ENCODE measurements at places on chromosomes 3 and 15.

DNA sequence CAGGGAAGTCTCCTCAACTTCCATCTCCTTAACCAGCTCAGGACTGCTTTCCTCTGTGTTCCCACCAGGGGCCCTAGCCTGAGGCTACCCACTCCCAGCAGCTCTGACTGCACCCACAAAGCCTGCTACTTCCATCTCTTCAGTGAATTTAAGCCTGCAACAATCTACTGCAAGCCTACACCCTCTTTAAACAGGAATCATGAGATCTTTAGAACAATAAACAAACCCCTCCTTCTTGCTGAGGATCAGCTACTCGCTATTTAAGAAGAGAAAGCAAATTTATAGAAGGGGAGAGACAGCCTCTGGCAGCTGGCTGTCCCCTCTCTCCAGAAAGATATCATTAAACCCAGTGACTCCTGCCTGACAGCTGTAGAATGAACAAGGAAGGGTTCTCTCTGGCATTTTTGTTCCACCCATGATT lies 51.9 kb downstream of the ARHGAP31 start:
- no peak for DNase-seq

- no peak for DNase-seq
Measured at GRCh38 chr3:136658946-136659682, 93.1 kb downstream of the STAG1 start.

DNA sequence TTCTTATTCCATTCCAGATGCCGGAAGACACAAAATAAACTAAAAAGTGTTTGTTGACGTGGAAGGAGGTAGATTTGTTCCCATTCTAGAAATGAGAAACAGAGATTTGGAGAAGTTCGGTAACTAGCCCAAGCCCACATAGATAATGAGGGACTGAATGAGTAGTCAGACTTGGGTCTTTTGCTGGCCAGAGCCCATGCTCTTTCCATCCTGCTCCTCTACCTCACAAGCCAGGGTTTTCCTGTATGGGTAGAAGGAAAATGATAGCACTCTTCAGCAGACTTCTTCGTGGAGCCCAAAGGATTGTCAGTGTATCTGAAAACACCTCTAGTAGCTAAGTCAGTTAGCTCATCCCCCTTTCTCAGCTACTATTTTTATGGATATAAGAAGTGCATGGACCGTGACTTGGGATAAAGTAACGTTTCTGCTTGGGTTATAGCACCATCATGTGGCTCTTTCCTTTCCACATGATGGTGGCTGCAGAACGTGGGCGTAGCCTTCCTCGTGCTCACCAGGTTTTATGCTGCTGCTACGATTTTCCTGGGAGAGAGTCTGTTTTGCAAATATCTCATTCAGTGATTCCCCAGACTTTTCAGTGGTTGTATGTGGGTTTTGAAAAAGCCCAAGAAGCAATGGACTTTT lies 84.6 kb downstream of the DGKG start:
- DNase-seq: peak; percentile 69

- no peak for DNase-seq
Measured at GRCh38 chr3:53161820-53162671, 1.0 kb downstream of the PRKCD start.

DNA sequence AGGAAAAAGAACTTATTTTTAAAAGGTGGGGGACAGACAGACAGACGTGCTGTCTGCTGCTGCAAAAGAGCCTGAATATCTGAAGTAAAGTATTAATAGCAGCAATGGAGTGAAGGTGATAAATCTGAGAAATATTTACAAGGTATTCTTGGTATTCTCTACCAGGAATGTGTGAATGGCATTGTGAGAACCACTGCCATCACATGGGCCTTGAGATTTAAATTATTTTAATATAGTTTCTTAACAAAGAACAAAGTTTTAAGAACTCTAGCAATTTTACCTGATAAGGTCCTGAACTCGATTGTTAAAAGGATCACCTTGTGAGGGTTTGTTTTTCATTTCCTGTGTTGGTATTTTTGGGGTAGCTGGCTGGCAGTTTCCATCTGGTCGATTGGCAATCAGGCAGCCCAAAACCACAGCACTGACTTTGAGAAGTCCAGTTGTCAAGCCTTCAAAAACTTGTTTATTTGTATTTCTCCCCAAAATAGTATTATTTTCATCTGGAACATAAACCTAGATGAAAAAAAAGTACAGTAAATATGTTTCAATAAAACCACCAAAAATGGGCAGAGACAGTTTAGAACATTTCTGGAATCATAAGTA lies 97.3 kb downstream of the ISL2 start:
- DNase-seq: no peak

DNA sequence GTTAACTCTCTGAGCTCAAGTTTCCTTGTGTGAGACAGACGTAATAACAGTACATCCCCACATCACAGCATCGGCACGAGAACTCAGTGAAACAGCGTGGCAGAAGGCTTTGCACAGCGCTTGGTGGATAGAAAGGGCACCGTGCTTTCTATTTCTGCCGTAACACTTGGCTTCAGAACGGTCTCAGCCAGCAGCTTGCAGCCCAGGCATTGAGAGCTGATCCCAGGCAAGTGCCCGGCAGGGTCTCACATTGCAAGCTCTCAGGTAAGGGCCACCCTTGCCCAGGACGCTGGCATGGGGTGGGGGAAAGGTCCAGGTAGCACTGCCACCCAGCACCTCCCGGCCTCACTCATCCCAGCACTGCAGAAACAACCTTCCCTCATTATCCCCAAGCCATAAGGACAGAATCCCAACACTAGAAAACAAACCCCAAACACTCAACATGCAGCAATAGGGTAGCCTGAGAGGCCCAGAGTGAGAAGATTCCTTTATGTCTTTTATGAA lies 70.5 kb upstream of the ITGA11 start:
- no peak for DNase-seq

All from Caki2 (cell line).